ENCODE measurements at places on chromosomes 12 and 14. TPM values are rescaled to one million over a fixed set of nuclear protein-coding genes. Genes with fewer than 3 reads are reported as not detected.

TMEM121 gene
- total RNA-seq: 21.2 TPM

POTEG gene
- not detected for total RNA-seq

KLRC3 gene
- total RNA-seq: not detected

PPP1R1A gene
- total RNA-seq: 9.2 TPM

BBOF1 gene
- 1.5 TPM for total RNA-seq

RIMKLB gene
- 12.4 TPM for total RNA-seq

LUM gene
- total RNA-seq: not detected

B4GALNT3 gene
- total RNA-seq: 1.9 TPM

AREL1 gene
- 8.7 TPM for total RNA-seq

FSCB gene
- total RNA-seq: not detected

PPP4R4 gene
- total RNA-seq: not detected

TAS2R7 gene
- not detected for total RNA-seq

MIP gene
- not detected for total RNA-seq

OR6C6 gene
- total RNA-seq: not detected

EFS gene
- total RNA-seq: not detected

DCN gene
- not detected for total RNA-seq

MMP19 gene
- not detected for total RNA-seq

OR6C4 gene
- not detected for total RNA-seq

AICDA gene
- 27.6 TPM for total RNA-seq

EPYC gene
- not detected for total RNA-seq

CEBPE gene
- total RNA-seq: not detected

KRT73 gene
- total RNA-seq: not detected

GZMH gene
- total RNA-seq: not detected

LALBA gene
- total RNA-seq: not detected

ADAM20 gene
- not detected for total RNA-seq

PRICKLE1 gene
- total RNA-seq: 10.7 TPM

ENDOU gene
- total RNA-seq: not detected

TMEM233 gene
- total RNA-seq: not detected

All from Caki2 (cell line).